ENCODE measurements at places on chromosomes 5 and 9. TPM values are rescaled to one million over a fixed set of nuclear protein-coding genes. Genes with fewer than 3 reads are reported as not detected.

GRCh38 chr5:114062932-114063867 is 298.7 kb upstream of the KCNN2 start:
- no peak for DNase-seq

DNA sequence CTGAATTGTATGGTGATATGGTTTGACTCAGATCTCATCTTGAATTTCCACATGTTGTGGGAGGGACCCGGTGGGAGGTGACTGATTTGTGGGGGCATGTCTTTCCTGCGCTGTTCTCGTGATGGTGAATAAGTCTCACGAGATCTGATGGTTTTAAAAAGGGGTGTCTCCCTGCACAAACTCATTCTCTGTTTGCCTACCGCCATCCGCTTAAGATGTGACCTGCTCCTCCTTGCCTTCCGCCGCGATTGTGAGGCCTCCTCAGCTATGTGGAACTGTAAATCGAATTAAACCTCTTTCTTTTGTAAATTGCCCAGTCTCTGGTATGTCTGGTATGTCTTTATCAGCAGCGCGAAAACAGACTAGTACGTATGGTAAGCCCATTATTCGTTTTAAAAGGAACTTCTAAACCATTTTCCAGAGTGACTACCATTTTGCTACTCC is 48.7 kb downstream of the SLC36A1 start:
- no peak for DNase-seq

Gene CDH18
- not detected for total RNA-seq

- DNase-seq, result no peak
Observed at GRCh38 chr9:33022755-33023154, 2.3 kb upstream of the DNAJA1 start.

Gene C9
- 0.44 TPM for total RNA-seq

DNA sequence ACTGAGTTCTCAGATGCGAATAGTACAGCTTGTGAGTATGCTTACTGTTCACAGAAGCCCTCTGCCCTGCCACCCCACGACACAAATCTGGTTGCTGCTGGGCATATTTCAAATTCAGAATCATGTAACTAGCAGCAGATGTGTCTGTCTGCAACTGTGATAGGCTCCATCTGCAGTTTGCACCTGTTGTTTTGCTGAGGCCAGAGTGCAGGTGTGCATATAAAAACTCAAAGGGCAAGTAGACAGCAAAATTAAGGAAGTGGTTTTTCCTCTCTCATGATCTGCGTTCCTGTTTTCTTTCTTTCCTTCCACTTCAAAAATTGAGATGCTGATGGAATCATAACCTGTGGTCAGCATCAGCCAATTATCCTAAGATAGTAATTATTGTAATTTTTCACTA is 1000.5 kb downstream of the PTPRD start:
- DNase-seq, result peak; percentile 30

DNA sequence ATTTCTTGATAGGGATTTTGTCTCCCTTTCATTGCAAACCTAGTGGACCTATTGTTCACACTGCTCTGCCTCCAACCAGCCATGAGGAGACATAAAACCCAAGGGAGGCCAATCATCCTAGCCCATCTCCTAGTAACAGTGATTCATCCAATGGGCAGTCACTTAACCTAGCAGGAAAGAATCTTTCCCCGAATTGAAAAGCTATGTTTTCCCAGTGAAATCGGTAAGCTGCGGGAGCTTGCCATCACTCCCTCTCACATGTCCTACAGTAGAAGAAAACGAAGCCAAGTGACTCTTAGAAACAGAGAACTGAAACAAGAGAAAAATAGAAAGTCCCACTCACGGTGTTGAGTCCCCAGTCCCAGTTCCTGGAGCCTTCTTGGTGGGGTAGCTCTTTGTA is 123.3 kb downstream of the SUSD1 start:
- DNase-seq, result no peak

Gene RAB3C
- not detected for total RNA-seq

GRCh38 chr5:126527158-126527557 is 67.9 kb downstream of the ALDH7A1 start:
- DNase-seq, result no peak

DNA sequence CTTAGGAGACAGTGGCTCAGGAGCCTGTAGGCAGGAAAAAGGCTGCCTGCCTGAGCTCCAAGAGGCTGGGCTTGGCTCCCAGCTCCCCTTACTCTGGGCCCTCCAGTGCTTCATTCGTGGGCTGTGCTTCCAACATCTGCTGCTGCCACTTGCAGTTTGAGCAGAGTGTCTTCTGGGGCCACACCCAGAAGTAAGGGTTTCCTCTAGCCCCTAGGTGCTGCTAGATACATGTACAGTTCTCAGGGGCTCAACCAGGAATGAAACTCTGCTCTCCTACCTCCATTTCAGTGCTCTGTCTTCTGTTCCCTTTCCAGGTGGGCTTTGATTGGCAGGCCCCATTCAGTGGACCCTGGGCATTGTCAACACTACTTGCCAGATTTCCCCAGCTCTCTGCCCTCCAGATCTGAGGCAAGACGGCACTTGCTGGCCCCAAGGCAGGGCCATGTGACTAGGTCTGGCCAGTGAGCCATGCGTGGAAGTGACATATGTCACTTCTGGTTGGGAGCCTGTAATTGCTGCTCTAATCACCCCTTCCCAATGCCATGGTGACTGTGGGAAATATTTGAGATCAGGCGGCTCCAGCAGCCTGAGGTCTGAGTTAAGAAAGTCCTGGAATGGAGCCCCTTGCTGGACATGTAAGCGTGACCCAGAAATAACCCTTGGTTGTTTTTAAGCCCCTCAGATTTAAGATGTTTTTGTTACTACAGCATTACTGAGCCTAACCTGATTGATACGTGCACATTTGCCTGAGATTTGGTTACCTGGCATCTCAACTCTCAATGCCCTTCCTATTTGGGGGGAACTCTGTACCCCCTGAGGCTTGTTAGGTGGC is 9.4 kb upstream of the BOD1 start:
- no peak for DNase-seq

- peak; percentile 48 for DNase-seq
Observed at GRCh38 chr9:111974092-111974681, 77.6 kb downstream of the UGCG start.

Gene ATP10B
- not detected for total RNA-seq

DNA sequence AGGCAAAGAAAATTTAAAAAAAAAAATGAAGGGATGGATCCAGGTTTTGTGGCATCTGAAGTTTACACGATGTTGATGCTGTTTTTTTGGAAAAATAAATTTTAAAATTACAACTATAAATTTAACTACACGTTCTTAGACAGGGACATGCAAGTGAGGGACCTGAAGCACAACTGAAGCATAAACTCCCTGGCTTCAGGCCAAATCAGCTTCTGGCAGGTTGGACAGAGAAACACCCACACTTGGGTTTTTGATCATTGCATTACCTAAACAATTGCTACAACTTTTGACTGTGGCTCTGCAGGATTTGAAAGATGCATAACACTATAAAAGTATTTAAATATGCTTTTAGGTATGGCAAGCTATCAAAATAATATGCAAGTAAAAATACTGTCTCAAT is 1318.3 kb upstream of the DMAC1 start:
- no peak for DNase-seq

DNA sequence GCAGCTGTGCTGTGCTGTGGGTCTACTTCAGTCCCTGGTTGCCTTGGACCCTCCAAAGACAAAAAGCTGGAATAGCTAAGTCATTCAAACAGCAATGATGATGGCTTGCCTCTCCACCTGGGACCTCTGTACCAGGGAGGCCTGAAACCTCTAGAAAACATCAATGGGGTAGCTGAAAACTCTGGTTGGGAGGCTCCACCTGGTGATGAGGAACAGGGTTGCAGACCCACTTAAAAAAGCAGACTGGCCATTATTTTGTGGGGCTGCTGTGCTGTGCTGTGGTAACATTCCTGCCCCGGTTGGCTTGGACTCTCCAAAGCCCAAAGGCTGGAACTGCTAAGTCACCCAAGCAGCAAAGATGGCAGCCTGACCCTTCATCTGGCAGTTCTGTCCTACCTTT is 839.3 kb upstream of the ARRDC3 start:
- no peak for DNase-seq

- DNase-seq, result no peak
Observed at GRCh38 chr5:147669169-147669869, 113.2 kb downstream of the JAKMIP2 start.

GRCh38 chr9:93920131-93920800 is 34.9 kb downstream of the BARX1 start:
- DNase-seq, result no peak
